ENCODE measurements at places on chromosomes 6 and 20.
A peak's percentile ranks its signal among the peaks of the same experiment; 100 is the strongest.

- DNase-seq, result peak; percentile 98
Measured at GRCh38 chr6:39114704-39115599, at the start of gene SAYSD1. Gene SAYSD1, minus strand, starts transcription at chr6:39115186. Its CDS starts 97 bp downstream, at chr6:39115089.

DNA sequence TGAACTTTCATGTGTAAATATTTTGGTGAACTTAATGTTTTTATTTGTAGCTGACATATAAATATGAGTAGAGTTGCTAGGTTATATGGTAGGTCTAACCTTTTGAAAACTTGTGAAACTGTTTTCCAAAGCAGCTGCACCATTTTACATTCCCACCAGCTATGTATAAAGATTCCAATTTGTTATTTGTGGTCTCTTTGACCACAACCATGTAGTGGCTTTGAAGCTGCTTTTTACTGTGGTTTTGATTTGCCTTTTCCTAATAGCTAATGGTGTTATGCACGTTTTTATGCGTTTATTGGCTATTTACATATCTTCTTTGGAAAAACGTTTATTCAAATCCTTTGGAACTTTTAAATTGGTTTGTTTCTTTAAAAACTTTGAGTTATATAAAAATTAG lies 10.3 kb downstream of the CST3 start:
- no peak for DNase-seq

- DNase-seq, result no peak
Measured at GRCh38 chr20:57060407-57061050, 205.9 kb downstream of the BMP7 start.

DNA sequence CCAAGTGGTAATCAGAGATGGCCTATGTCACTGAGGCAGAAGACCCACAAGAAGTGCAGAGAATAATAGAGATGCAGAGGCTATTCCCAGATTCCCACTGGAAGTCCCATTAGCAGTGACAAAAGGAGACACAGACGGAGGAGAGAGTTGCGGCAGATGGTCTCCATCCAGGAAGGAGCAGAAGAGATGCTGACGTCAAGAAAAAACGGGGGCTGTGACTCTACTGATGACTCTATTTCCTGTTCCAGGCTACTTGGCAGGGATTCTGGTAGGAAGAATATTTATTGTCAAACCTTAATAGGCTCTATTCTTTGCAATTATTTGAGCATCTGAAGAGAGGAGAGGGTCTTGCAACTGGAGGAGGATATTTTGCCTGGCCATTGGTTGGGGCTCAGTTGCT lies 246.0 kb upstream of the ECI2 start:
- no peak for DNase-seq

DNA sequence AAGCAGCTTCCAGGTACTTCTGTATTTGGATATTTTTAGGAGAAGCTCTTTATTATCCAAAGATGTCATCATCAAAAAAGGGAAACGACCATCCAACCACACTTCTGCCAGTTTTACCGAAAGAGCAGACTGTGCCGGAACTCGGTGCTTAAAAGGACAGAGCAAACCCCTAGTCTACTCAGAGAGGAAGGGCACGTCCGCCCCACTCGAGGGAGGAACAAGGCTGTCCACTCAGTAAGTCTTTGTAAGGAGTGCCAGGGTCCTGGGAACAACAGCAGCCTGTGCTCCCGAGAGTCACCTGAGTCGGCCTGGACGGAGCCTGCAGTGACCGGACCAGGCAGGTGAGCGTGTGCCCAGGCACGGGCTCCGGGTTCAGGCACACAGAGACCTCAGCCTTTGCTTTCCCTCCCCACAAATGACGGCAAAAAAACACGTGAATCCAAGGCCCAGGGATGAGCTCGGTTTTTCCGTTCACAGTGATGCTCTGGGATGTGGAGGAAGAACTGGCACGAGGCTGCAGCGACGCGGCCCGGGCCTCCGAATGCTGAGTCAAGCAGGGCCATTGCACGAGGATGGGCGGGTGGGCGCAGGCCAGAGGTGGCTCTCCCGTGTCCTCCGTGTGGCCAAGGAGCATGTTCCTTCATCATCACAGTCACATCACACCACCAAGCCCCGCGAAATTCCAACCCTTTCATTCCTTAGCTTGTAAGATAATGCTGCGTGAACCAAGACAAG lies 17.4 kb upstream of the SLCO4A1 start:
- DNase-seq, result no peak

DNA sequence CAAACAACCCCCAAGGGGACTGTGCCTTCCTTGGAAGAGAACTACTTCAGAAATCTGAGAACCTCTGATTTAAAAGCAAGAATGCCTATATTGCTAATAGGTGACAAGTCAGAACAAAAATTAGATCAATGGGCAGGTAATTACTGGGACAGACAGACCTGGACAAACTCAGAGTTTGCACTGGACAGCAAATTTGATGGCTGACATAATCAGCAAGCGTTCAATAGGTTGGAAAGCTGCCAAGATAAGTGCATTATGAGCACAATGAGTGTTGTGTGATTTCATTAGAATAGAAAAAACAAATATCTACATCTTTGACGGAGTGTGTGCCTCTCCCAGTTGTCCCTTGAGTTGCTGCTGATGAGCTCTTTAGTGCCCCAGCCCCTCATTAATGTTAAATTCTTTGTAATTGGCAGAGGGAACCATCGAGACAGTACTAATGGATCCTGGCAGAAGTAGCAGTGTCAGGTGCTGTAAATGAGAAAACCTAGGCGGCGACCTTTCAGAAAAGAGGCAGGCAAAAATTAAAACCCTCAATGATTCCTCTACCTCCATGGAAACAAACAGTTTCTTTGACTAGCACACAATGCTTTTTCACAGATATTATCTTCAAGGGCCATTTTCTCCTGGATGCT lies 116.5 kb upstream of the COL21A1 start:
- no peak for DNase-seq

DNA sequence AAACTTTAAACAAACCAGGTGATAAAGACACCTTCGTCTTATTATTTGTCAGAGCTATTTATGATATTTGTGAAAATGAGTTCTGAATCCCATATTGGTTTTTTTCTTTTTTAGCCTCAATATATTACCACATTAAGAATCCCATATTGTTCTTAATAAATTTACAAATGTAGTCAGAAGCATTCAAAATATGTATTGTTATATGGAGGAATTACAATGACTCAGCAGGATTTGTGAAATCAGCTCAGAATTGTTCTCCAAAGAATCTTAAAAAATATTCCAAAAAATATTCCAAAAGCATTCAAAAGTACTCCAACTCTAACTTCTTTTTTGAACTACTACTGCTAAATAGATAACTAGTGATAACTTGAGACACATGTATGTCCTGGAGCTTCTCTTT lies 6.5 kb upstream of the ZNF343 start:
- no peak for DNase-seq

- peak; percentile 71 for DNase-seq
Measured at GRCh38 chr6:25006565-25007001, 70.8 kb upstream of the RIPOR2 start.

DNA sequence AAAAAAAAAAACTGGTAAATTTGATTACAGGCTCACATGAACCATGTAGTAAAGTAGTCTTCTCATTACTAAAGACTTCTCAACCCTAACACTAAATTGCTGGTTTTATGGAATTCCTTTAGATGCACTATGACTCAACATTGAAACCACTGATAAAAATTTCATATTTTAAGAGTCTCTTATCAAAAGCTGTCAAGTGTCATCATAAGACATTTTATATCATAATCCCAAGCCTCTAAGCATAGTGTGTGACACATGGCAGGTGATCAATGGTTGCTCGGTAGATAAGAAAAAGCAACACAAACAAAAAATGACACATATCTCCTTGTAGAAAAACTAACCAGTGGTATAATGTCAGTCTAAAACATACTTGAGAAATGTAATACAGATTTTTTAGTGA lies 258.4 kb downstream of the RNGTT start:
- DNase-seq, result no peak

DNA sequence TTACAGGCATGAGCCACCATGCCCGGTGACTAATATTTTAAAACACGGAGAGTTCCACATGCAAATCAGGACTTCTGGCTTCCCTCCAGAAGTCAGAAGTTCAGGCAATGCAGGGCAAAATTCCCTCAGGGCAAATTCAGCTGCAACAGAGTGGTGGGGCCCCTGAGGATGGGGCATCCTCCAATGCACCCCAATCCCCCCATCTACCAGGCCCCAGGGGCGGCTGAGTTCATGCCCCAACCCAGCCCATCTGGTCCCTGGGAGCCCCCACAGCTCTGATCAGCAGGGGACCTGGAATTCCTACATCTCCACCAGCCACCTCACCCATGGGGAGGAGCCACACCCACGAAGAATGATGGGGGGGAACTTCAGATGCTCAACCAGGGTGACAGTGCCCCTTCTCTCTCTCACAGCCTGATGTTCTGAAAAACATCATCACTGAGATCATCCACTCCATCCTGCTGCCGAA lies 22.6 kb downstream of the BPIFB1 start:
- no peak for DNase-seq

GRCh38 chr6:117561128-117561527 lies 41.2 kb downstream of the GOPC start:
- DNase-seq, result no peak

DNA sequence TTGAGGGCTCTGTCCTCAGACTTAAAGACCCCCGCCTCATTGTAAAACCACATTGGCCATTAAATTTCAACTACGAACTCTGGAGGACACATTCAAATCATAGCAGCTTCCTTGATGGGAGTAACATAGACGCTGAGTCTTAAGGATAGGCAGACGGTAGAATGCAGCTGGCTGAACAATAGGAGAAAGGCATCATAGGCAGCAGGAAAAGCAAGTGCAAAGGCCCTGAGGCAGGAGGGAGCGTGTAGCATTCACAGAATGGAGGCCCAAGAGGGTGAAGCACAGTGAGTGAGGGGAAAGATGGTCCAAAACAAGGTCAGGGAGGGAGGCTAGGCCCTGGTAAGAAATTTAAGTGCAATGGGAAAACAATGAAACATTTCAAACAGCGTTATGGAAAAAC lies 8.6 kb upstream of the PFDN4 start:
- no peak for DNase-seq

All from DMS53 (cell line).